ENCODE measurements at places on chromosomes 11 and 22. TPM values are rescaled to one million over a fixed set of nuclear protein-coding genes. Genes with fewer than 3 reads are reported as not detected.

DNA sequence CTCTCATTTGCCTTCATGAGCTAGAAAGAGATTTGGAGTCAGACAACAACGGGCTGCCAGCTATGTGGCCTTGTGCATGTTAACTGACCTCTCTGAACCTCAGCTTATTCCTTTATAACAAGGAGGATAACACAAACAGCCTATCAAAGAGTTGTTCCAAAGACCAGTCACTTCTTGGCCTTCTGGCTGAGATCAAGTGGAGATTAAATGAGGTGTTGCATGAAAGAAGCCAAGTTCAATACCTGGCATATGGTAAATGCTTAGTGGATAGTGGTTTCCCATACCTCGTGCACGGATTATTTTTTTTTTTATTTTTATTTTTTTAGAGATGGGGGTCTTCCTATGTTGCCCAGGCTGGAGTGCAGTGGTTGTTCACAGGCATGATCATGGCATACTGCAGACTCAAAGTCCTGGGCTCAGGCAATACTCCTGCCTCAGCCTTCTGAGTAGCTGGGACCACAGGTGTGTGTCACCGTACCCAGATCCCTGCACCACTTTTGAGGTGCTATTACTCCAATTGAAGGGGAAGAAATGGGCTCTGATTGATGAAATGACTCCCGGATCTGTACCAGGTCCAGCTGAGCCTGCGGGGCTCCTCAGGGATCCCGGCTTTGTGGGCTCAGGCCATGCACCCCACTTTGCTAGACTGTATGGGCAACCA lies 4.9 kb downstream of the LGALS1 start:
- no peak for DNase-seq

DNA sequence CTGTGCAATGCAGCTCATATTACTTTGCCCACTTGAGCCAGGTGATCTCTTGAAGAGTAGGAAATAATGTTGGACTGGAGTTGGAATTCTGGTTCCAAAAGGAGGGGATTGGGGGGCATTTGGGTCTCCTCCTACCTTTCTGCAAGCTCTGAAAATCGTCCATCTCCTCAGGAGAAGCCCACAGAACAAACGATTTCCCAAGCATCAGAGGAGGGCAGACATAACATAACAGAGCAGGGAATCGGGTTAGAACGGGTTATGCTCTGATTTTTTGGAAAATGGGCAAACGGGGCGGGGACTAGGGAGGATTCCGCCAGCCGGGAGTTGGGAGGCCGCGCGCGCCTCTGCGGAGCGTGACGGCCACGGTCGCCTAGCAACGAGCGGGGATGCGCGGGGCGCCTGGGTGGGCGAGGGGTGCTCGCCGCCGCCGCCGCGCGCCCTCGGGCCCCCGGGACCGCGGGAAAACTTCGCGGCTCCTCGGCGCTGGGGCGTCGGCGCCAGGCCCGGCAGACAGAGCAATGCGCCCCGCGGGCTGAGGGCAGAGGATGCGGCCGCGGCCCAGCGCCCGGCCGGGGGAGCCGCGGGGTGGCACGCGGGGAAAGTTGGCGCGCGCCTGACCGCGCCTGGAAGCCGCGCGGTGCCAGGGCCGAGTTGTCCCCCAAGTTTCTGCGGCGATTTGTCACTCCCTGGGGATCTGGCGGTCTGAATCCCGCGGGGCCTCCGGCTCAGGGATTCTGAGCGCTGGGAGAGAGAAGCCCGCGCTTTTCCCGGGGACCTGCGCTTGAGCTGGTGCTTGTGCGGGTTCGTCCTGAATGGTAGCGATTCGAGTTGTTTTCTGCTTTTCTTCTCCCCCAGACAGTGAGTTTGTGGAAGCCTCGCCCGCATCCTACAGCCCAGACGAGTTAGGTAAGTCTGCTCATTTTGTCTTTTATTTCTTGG lies 27.8 kb upstream of the AMOTL1 start:
- DNase-seq = no peak

DNA sequence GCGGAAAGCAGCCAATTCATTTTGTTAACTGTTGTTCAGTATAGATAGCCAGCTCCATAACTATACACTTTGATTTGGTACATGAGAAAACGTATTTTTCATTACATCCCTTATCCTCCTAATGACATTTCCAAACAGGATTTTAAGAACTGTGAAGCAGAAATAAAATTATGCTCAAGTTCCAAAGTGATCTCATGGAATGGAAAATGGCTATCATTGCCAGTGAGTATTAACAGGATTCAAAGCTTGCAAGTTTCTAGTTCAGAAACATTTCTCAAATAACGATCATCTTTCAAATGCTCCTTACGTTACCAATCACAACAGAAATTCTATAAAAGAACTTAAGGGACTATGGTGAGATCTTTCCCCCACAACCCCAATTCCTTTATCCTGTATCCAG lies 53.7 kb downstream of the CADM1 start:
- no peak for DNase-seq

IFTAP gene
- total RNA-seq = 20.1 TPM

GRCh38 chr11:63839508-63840355 lies 822 bp downstream of the MARK2 start:
- DNase-seq = no peak

NELL1 gene
- 0.17 TPM for total RNA-seq

TEX54 gene
- not detected for total RNA-seq

GRCh38 chr11:75689863-75690609 lies 21.2 kb upstream of the MAP6 start:
- no peak for DNase-seq

DNA sequence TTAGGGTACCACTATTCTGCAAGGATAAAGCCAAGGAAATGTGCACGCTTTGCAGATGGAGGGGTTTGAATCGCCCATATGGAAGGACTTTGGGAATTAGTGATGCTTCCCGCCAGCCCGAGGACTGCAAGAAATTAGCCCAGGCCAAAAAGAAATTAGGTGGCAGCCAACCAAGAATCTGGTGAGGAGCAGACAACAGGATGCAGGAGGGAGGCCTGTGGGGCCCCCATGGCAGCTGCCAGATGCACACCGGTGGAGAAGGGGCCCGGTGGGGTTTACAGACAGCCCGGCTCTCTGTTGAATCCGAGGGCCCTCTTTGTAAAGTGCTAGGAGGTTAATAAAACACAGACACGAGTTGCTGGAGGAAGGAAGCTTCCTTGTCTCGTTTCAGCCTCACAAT lies 73.5 kb downstream of the TIMP3 start:
- no peak for DNase-seq

GRCh38 chr11:1929621-1930461 lies 10.3 kb downstream of the TNNT3 start:
- no peak for DNase-seq

OR2AG2 gene
- total RNA-seq = 0.04 TPM
